ENCODE measurements at places on chromosomes 12 and 14. TPM values are rescaled to one million over a fixed set of nuclear protein-coding genes. Genes with fewer than 3 reads are reported as not detected.

- DNase-seq = no peak
These were observed 4.1 kb downstream of the RTRAF start for GRCh38 chr14:51993285-51993920.

DNA sequence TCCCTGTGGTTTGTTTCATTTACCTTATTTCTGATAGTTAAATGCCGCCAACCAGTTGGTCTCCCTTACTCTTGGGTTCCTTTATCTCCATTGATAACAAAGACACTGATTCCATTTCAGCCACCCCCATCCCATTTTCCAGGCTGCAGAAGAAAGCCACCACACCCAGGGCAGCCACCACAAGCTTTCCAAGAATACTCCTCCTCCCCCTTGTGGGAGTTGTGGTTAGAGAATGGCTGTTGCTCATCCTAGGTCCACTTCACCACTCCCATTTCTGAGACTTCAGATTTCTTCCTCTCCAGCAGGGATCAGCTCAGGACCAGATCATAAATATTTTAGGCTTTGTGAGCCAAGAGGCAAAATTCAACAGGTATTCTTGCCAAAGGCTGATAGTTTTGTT, 73.9 kb downstream of the ANO4 start:
- DNase-seq = peak; percentile 56

DNA sequence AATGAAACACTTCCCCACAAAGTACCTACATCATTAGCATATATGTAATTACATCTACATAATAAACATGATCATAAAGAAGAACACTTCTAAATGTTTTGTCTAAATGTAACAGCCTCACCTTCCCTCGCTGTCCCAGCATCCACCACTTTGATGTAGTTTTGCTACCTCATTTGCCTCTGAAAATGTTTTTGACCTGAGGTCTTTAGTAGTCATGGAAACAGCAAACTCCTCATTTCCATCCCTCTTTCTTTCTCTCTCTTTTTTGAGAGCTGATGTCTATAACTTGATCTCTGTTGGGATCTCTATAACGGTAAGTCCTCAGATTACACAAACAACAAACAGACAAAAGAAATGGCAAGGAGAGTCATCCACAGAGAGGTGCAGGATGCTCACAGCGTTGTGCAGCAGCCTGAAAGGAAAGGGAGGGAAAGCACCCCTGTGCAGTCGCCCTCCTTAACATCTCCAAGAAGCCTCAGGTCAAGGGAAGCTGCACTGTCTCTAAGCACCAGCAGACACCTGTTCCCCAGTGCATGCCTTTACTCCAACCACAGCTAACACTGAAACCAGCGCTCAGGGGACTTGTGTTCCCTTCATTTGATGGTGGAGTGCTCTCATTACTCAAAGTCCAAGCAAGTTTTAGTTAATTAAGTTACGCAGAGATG, 268.7 kb downstream of the TMEM132D start:
- DNase-seq = no peak

GRCh38 chr14:99930420-99931274, 134.6 kb upstream of the EVL start:
- peak; percentile 81 for DNase-seq

CLEC7A gene
- not detected for total RNA-seq

CLEC1A gene
- not detected for total RNA-seq

DNA sequence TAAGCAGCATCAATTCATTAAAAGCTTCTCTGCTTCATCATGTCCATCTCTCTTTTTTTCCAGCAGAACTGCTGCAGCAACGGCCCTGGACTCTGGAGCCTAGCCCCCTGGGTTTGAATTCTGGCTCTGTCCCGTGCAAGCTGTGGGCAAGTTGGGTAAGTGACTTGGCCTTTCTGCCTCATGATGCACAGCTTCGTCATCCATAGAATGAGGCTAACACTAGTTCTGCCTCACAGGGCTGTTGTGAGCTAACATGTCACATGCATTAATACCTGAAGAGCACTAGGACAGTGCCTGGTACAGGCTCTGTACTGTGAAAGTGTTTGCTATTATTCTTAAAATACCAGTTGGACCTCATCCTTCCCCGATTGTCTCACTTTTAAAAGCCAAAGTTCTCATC, 4.2 kb downstream of the KRT82 start:
- no peak for DNase-seq
